Kidney (tissue), 22 donors: ENCODE measurements at places on chromosomes 6 and 20. TPM values are rescaled to one million over a fixed set of nuclear protein-coding genes. Genes with fewer than 3 reads are reported as not detected.

- no peak for DNase-seq
Observed at GRCh38 chr6:31005249-31006020, 4.8 kb upstream of the MUC22 start.

GRCh38 chr6:140857739-140858380 lies 1274.9 kb upstream of the GJE1 start:
- DNase-seq = no peak

DNA sequence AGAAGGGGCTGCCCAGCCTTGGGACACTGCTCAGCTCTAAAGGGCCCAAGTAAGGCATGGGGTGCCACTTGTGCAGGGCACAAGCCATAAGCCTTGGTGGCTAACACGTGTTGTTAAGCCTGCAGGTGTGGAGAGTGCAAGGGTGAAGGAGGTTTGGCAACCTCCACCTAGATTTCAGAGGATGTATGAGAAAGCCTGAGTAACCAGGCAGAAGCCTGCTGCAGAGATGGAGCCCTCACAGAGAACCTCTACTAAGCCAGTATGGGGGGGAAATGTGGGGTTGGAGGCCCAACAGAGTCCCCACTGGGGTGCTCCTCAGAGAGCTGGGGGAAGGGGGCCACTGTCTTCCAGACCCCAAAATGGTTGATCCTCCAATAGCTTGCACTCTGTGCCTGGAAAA lies 32.6 kb downstream of the SERINC1 start:
- no peak for DNase-seq

GRCh38 chr20:17504066-17504897 lies 26.9 kb downstream of the BFSP1 start:
- no peak for DNase-seq

DNA sequence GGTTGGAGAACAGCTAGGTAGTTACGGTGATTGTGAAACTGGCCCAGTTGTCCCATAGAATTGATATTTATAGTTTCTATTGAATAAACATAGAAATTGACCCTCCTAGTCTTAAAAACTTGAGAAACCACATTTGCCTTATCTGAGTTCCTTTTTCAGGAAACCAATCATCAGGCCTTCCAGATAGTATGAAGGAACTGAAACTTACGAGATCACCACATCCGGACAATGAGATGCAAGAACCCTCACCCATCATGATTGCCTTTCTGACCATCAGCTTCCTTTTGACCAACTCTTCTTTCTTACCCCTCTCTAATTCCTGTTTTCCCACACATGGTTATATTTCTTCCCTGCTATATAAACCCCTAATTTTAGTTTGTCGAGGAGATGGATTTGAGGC lies 21.8 kb downstream of the SLC35F1 start:
- DNase-seq = no peak

GRCh38 chr6:15378272-15378671 lies 132.4 kb downstream of the JARID2 start:
- DNase-seq = no peak

DNA sequence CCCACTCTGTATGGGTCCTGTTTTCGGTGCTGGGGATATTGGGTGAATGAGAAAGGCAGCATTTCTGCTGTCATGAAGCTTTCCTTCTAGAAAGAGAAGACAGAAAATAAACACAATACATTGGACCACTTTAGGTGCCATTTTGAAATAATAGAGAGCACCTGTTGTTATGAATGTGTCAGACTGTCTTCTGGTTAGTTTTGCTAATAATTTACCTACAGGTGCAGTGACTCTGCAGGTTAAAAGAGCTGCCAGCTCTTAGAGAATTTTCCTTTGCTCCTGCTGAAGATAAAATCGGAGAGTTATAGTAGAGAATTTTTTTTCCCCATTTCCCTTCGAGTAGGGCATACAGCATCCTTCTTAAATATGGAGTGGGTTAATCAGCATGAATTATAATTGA lies 21.9 kb upstream of the GCLC start:
- no peak for DNase-seq

DNA sequence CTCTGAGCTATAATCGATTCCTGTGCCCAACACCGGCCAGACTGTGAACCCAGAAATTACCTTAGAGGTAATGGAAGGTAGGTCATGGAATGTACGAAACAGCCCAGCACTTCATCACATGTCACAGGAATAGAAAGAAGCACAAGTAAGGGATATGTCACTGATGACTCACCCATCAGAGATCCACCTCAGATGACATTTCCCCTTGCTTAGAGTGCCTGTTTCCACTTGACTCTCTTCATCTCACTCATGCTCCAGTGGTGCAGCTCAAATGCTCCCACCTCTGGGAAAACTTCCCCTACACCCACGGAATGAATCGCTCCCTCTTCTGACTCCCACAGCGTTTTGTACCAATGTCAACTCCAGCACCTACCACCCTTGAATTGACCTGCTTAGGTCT lies 381.6 kb upstream of the CNR1 start:
- no peak for DNase-seq

DNA sequence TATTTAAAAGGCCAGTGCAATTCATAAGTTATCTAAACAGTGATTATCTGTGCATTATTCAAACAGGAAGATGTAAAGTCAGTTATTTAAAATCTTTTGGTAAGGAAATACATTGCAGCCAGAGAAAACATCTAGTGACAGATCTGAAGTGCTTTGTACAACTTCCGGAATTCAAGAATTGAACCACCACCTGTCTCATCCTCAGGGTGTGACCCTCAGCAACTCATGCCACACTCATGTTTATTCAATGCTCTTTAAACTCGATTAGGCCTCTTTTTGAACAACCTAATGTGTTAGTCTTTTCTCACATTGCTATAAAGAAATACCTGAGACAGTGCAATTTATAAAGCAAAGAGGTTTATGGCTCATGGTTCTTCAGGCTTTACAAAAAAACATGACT lies 62.6 kb upstream of the GGTLC1 start:
- no peak for DNase-seq

DNA sequence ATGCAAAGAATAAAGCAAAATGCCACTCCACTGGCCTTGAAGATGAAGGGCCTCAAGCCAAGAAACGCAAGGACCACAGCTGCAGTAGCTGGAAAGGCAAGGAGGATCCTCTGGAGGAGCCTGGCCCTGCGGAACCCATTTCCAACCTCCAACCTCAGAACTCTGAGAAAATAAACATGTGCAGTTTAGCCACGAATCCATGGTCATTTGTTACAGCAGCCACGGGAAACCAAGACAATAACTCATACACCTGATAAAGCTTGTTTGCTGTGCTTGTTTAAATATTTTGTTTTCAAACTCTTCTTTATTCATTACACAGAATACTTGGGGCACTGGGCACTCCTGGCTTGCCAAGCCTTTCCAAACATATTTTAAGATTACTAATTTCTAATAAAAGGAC lies 10.4 kb downstream of the SERPINB6 start:
- DNase-seq = no peak

GRCh38 chr20:62703853-62704228 lies 4.8 kb upstream of the NTSR1 start:
- DNase-seq = no peak

- peak; percentile 30 for DNase-seq
Observed at GRCh38 chr6:37479266-37479854, 20.3 kb downstream of the CCDC167 start.

- DNase-seq = no peak
Observed at GRCh38 chr6:21597801-21598673, 4.5 kb downstream of the SOX4 start.

- no peak for DNase-seq
Observed at GRCh38 chr6:144338951-144339700, 54.0 kb downstream of the UTRN start.

DNA sequence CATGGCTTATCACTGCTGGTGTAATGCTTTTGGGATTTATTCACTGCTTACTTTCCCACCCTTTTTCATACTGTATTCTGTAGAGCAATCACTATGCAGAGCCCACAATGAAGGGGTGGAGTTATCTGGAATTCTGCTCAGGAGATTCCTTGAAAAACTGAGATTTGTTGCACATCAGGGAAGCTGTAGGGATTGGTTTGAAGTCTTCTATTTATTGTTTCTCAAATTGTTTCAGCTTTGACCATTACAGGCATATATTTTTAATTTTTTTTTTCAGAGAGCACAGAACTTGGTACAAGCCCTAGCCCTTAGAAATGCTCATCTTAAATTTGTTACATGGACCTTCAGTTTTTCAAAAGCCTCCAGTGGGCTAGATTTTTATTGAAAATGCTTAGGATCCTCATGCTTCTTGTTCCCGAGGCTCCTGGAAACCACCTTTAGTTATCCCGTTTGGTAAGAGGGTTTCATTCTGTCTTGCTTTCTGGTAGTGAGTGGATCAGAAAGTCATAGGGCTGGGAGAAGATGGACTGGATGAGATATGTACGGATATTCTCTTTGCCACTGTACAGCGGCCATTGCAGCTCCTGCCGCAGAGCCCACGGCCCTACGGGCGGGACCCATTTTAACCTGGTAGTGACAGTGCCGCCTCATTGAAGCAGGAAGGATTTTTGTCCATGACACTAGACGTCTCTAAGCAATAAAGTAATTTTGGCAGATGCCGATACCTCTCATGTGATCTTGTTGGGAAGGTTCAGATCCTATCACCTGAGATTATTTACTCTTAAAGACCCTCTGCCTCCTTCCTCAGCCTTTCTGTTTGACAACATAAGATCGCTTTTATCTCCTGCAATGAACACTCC lies 45.3 kb upstream of the ZNF184 start:
- no peak for DNase-seq

- no peak for DNase-seq
Observed at GRCh38 chr6:23308166-23308565, 738.8 kb downstream of the HDGFL1 start.

- no peak for DNase-seq
Observed at GRCh38 chr6:94254689-94255088, 835.3 kb upstream of the EPHA7 start.

DNA sequence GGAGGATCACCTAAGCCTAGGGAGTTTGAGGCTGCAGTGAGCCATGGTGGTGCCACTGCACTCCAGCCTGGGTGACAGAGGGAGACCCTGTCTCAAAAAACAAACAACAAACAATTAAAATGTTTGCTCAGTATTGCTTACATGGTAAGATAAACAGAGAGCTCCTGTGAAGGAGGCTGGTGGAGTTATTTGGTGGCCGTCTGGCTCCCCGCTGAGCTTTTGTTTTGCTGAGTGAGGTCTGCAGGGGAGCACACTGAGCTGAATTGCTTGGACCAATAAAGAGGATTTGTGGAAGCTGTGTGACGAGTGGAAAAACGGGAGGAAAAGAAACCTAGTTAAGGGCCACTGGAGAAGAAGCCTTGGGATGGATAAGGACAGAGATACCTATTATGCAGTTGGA lies 41.1 kb upstream of the BMP6 start:
- no peak for DNase-seq

GRCh38 chr6:145015739-145016558 lies 719.4 kb downstream of the EPM2A start:
- DNase-seq = no peak

DNA sequence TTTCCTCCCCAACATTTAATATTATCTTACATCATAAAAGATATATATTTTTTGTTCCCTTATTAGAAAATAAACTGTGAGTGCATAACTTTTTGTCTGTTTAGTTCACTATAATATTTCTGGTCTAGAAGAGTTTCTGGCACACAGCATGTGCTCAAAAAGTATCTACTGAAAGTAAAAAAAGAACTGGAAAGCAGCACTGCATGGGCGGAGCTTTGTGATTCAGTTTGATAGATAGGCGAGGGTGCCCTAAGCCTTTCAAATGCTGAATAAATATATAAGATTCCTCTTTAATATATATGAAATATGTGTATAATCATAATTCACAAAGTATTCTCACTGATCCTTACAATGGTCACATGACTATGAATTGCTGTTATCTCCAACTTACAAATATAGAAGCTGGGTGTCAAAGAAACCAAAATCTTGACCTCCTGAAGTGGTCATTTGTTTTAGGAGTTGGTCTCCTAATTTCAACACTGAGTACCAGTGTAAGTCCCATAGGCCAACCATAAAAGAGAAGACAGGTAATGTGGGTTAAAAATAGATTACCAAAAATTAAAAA lies 50.8 kb downstream of the OR2B2 start:
- no peak for DNase-seq

DNA sequence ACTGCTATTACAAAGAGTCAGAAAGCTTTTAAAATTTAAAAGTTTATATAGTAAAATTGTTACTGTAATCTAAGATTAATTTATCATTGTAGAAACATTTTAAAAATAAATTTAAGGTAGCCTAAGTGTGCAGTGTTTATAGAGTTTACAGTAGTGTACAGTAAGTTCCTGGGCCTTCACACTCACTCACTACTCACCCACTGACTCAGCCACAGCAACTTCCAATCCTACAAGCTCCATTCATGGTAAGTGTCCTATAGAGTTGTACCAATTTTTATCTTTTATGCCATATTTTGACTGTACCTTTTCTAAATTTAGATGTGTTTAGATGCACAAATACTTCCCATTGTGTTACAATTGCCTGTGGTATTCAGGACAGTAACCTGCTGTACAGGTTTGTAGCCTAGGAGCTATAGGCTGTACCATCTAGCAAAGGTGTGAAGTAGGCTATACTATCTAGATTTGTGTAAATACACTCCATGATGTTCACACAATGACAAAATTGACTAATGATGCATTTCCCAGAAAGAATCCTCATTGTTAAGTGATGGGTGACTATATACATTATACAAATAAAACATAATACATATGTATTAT lies 10.2 kb upstream of the TMEM170B start:
- DNase-seq = no peak

DNA sequence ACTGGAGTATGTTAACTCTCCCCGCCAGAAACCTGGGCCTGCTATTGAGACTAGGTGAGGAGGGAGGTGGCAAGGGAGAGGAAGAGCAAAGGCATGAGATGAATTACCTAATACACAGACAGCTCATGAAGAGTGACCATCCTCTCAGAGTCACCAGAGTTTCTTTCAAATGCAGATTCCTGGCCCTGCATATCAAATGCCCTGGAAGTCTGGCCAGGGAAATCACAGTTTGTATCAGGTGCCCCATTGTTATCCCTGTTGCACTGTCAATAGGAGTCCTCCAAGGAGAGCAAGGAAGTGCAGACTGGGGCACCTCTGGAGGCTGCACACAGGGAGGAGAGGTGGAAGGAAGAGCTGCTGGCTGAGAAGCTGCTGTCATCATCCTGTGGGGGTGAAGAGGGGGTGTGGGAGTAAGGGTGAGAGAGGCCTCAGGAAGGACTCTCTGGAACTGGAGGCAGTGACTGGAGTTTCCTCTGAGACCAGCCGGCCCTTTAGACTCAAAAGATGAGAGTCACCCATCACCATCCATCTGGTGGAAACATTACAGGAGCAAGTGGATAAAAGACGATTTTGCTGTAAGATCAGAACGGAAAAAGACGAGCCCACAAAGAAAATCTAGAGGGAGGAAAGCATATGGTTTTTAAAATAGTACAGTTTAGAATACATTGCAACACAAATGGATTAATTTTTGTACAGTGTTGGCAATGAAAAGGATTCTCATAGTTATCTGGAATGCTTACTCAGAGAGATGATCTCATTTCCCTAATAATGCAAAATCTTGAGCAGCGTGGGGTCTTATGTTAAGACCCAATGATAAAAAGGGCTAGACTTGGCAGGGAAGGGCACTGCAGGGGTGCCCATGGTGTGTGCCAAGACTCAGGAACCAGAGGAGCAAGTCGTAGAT lies 268.1 kb downstream of the UST start:
- no peak for DNase-seq

Gene RIMS4
- not detected for polyA plus RNA-seq

Gene RGS19
- 6.8 TPM for polyA plus RNA-seq

Gene IL17F
- not detected for polyA plus RNA-seq

Gene CALHM6
- polyA plus RNA-seq = 2.4 TPM

Gene PMEPA1
- polyA plus RNA-seq = 12.9 TPM

Gene SLC26A8
- polyA plus RNA-seq = not detected

Gene BFSP1
- polyA plus RNA-seq = 2.1 TPM

Gene BMP7
- 11.3 TPM for polyA plus RNA-seq

Gene RPS6KA2
- polyA plus RNA-seq = 12.3 TPM

Gene MAS1L
- not detected for polyA plus RNA-seq

Gene SLC17A3
- 149 TPM for polyA plus RNA-seq

Gene MATN4
- 0.19 TPM for polyA plus RNA-seq

Gene TRIM40
- polyA plus RNA-seq = not detected

Gene TRIM15
- polyA plus RNA-seq = 7.1 TPM
